ENCODE measurements at places on chromosomes 7 and 10.

GRCh38 chr7:142811154-142811737, 40.5 kb downstream of the PRSS2 start:
- DNase-seq, result peak; percentile 32

DNA sequence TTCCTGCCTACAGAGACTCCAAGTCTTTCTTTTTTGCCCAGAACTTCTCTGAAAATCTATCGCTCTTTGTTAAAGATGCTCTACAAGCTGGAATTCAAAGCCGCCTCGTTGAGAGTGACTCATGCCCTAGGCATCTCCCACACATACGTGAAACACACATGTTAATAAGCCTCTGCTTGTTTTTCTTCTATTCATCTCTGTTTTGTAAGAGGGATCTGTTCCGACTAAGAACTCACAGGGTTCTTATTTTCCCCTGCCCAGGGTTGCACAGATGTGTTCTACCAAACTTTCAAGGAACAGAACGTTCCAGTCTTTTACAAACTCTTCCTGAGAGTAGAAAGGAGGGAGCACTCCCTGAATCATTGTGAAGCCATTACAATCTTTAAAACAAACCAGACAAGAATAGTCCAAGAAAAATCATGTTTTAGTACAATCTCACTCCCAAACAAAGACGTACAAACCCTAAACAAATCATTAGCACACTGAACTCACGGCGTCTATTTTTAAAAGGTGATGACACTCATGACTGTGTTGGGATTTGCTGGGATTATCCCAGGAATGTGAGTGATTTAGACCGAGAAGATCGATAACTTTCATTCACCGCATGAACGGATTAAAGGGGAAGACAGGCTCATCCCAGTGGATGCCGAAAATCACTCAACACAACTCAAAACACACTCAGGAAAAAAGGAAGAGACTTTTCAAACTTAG, 55.3 kb upstream of the INPP5A start:
- peak; percentile 31 for DNase-seq

GRCh38 chr7:20826243-20826642, 39.6 kb upstream of the SP8 start:
- DNase-seq, result no peak

GRCh38 chr7:152571068-152571467, 104.9 kb downstream of the XRCC2 start:
- no peak for DNase-seq

GRCh38 chr10:86290933-86291615, 75.5 kb downstream of the GRID1 start:
- no peak for DNase-seq

DNA sequence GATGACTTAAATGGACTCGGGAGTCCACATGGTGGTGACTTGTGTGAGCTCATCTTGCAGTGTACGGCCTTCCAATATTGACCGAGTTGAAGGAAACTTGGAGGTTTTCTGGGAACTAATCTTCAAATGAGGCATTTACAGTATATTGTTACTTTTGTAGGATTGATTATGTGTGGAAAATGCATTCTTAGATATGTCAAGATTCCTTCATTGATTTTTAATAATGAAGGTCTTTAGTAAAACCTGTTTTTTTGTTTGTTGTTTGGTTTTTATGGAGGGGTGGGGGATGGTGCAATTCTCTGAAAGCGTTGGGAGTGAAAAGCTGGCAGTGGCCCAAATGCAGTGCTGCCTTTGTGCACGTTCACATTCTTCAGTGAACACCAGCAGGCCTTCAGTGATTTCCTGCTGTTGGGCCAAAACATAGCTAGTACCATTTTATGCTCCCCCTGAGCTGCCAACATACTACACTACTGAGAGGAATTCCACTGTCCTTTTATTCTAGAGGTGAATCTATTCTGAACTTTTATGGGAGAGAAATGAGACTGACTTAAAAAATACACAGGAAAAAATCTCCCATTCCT, 50.4 kb downstream of the CCNY start:
- DNase-seq, result no peak

GRCh38 chr7:141844256-141844655, 3.0 kb upstream of the PRSS37 start:
- DNase-seq, result no peak

- DNase-seq, result no peak
These were observed 425.3 kb downstream of the INHBA start for GRCh38 chr7:41277561-41277960.

DNA sequence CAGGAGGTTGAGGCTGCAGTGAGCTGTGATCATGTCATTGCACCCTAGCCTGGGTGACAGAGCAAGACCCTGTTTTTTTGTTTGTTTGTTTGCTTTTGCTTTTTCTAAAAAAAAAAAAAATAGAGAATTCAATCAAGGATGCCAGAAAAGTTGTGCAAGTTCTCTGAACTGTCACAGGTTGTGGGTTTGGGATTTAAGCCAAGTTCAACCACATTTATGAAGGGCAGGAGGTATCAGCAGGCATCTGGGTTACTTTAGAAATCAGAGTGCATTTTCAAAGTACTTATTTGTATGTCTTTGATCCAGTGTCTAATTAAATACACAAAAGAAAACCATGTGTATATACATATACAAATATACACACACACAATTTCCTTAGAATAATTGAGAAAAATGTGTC, 151.2 kb upstream of the MINDY3 start:
- DNase-seq, result no peak

DNA sequence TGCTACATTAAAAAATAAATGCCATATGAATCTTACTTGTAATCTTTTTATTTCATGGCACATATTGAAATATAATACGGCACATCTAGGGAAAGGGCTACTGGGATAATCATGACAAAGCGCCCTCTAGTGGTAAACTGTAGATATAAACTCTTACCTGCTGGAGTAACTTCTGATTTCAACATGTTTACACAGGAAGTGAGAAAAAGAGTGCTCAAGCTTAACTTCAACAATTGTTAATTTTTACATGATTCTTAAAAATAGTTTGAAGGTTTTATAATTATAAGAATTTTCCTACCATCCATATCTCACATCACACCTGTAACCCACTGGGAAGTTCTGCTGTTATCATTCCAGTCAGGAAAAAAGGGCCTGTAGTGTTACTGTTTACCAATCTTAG, 2.0 kb upstream of the HEPACAM2 start:
- no peak for DNase-seq

DNA sequence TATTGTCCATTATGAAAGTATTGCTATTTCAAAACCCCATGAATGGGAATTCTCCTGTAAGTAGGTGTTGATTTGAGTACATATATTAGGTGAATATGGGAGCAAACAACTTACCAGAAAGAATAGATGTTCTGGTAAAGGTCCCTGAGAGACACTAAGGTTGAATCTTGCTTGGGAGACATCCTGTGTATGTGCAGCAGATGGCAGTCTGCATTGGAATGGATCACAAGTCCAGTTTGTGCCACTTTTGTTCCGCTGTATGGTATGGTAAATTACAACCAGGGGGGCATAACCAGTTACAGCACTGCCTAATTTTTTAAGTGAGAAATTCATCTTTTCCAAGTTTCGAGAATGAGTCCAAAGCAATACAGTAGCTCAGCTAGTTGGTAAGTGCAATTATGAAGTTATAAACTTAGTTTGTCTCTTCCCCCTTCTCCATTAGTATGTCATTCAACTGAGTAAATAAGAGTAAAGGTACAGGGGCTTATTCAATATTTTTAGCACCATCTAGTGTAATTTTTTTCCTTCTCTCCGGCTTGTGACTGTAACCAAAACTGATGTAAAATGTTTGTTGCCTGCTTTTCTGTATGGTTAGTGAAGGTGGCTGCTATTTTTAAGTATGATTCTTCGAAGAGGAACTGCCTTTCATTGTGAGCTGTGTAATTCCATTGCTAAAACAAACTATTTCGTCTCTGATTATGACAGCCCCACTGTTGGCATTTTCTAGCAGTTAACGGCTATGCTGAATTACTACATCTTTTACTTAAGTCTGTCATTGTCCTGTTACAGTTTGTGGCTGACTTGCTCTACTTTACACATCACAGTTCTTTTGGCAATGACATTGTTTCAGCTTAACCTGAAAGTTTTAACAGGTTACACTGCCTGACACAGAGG, 2.8 kb downstream of the MCU start:
- no peak for DNase-seq

GRCh38 chr10:436013-436697, 253.3 kb downstream of the DIP2C start:
- no peak for DNase-seq

GRCh38 chr7:30147223-30147622, 12.4 kb downstream of the MTURN start:
- no peak for DNase-seq

Data from head of caudate nucleus (tissue), 42 donors.